Right hindlimb (tissue), 1 donor: ENCODE measurements at places on chromosomes 1 and 21.

DNA sequence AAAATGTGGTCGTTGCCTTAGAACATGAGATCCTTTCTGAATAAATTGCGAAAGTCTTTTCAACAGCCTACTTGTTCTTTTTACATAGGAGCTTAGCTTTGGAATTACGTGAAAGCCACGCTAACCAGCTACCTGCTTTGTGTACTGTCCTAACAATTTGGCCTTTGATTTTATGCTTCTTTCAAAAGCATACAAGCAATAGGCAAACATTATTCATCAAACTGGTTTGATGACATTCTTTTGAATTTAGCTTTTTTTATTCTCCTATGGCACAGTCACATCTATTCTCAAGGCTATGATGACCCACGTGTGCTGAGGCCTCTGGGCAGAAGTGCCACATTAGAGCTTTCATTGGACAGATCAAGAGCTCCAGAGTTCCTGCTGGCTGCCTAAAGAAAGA lies 178.0 kb upstream of the DPT start:
- DNase-seq: no peak

DNA sequence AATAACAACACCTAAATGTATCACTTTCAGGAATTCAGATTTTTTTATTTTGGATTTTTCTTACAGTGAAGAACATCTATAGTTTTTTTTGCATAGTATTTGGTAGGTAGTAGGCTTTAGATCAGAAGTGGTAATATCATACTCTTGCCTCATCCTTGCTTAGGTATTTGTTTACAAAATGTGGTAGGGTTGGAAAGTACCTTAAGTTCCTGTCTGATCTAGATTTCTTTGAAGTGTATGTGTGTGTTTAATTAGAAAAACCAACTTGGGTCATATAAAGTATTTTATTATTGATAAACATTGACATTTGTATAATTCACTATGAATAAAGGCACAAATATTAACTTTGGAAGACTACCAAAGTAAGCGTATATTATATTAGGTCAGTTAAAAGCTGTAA lies 85.3 kb upstream of the GPR88 start:
- no peak for DNase-seq

- no peak for DNase-seq
Observed at GRCh38 chr1:174965362-174966007, 34.3 kb upstream of the CACYBP start.

DNA sequence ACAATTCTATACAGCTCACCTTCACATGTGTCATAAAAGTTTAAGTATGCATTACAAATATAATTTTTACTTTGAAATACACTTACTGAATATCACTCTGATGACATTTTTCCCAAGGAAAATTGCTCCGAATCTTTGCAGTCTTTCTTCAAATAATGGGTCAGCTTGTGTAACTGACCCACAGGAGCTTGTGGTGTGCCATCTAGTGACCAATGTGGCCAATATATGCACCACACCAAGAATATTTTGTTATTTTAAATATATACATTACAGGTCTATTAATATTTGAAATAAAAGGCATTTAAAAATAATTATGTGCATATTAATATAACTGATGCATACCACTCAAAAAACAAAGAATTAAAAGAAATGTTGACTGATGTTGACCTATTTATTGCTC lies 271.4 kb downstream of the TBX15 start:
- no peak for DNase-seq

- no peak for DNase-seq
Observed at GRCh38 chr1:94239051-94239450, 1.7 kb upstream of the ARHGAP29 start.

DNA sequence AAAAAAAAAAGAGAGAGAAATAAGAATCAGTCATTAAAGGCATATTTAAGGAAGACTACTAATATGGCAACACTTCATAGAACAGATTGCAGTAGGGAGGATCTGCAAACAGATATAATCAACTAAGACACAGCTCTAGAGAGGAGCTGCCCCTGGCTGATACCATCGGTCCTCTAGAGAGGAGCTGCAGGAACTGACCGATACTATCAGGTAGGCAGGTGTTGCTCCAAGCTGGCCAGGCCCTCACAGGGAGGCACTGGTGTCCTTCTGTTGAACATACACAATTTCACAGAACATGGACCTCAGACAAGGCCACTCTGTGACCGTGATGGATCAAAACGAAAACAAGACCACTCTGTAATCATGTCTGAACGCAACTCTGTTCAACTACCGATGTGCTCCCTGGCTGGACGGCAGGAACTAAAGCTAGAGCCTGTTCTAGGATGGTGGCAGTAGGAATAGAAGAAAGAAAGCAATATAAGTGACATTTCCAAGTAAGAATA lies 15.5 kb downstream of the SMYD3 start:
- no peak for DNase-seq

DNA sequence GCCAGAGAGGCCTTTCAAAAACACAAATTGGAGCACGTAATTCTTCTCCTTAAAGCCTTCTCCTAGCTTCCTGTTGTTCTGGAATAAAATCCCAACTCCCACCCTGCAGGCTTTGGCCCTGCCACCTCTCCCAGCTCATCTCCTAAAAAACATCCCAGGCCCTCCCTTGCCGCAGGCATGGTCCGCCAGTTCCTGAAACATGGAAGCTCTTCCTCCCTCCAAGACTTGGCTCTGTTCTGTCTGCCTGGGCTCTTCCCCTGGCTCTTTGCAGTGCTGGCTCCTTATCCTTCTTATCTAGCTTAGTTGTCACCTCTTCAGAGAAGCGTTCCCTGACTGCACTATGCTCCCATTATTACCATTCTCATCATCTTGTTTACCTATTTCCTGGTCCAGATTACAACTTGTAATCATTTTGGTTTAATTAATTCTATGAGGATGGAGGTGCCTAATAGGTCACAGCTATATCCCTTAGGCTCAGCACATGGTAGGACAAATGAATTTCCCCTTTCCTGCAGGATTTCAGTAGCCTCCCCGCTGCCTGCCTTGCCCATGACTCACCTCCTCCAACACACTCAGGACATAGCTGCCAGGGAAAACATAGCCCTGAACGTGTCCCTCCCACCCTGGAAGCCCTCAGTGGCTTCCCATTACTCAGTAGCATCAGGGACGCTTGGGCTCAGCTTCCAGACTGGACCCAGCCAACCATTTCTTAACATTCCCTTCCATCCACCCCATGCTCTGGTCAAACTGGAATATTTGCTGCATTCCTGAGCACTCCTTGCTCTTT lies 15.7 kb upstream of the IGSF21 start:
- DNase-seq: no peak
